B cell (primary cell): ENCODE measurements at places on chromosomes 1 and 21.

- no peak for DNase-seq
Measured at GRCh38 chr1:228996281-228996680, 261.0 kb downstream of the RHOU start.

DNA sequence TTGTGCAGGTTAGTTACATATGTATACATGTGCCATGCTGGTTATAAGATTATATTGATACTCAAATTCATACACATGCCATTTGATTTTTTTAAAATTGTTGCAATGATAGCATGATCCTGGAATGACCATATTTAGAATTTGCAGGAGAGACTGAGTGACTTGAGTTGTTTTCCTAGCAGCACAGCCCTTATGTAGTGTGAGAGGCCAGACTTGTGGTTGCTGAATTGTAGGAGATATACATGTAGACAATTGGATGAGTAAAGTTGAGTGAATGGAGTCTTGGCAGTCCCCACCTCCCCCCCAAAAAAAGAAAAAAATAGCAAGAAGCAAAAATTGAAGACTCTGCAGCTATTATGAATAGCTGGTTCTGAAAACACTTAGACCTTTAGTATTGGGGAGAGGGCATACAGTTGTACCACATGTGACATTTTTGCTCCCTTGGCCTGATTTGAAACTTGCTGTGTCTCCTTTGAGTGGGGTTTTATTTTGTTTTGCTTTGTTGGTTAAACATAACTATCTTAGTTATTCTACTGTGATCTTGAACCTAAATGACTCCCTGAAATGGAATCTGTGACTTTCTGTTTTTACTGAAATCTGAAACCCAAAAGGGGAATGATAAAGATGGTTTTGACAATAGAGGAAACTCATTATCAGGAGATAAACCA is 280.3 kb downstream of the HMCN1 start:
- DNase-seq = no peak

DNA sequence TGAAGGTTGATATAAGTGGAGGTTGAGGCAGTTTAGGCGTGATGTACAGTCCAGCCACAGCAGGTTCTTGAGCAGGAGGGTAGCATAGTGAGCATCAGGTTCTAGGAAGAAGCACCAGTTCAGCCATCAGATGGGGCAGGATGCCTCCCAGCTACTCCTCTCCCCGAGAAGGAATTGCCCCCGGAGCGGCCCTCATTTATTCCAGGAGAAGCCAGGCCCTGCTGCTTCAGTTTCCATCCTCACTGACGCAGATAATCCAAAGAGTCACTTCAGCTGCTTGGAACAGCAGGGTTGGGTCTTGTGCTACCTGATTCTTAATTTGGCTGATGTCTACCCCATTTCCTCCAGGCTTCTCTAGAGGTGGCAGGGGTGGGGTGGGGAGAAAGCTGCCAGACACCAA is 54.7 kb downstream of the LACTBL1 start:
- no peak for DNase-seq

DNA sequence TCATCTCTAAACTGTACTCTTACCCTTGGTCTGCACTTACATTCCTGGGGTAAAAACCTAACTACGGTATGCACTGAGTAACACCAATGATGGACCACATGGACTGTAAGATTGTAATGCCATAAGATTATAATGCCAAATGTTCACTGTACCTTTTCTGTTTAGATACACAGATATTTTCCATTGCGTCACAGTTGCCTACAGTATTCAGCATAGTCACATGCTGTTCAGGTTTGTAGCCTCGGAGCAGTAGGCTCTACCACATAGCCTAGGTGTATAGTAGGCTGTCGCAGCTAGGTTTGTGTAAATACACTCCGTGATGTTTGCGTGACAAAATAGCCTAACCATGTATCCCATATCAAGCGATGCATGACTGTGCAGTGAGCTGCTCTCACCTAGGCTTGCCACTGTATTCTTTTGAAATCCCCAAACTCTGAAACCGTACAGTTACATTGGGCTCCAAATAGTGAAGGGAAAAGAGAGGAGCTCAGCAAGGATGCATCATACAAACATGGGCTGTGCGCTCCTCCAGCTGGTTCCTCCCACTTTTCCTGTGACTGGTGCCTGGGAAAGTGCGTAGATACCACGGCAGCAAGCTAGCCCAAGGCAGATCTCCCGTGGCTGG is 35.2 kb downstream of the CFAP57 start:
- DNase-seq = no peak

DNA sequence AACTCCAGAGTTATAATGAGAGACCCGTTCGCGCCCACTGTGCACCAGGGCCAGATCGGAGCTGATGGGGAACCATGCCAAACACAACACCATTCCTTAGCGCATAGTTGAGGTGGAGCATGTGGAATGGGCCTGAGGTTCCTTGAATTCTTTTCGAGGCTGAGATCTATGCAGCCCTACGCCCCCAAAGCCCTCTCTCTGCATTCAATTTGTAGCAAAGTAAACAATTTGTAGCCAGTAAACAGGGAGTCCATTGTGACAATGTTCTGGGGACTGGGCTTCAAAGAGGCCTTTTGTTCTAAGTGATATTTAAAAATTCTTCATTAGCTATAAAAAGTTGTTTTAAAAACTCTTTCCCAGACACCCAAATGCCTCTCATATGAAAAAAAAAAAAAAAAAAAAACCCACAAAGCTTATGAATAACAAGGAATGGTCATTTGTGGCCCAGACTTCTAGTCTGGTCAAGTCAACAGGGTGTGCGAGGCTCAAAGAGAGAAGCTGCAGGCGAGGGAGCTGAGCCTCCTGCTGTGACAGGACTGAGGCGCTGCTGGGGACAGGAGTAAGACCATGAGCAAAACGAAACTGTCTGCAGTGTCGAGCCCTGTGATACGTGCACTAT is 30.6 kb upstream of the KCNE2 start:
- no peak for DNase-seq

DNA sequence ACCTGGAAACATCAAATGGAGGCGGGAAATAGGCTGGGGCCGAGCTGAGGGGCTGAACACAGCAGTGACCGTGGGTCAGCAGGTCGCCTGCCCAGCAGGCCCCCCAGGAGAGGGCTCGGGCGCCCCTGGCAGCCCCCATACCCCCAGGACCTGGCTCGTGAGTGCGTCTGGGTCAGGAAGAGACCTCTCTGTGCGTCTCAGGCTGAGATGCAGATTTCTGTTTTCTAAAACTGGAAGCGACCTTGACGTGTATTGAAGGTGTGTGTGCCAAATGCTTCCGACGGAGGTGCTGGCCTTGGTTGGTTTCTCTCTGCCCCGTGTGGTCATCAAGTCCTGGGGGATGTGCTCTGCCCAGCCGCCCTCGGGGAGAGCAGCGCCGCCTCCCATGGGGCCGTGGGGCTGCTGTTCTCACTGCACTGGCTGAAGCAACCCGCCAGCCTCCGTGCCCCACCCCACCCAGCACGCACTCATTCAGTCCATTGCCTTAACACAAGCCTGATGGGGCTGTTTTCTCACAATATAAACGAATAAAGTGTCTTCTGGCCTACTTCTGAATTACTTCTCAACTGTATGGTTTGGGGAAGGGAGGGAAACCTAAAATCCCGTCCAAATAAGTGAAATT is 7.4 kb downstream of the PEX10 start:
- DNase-seq = no peak

DNA sequence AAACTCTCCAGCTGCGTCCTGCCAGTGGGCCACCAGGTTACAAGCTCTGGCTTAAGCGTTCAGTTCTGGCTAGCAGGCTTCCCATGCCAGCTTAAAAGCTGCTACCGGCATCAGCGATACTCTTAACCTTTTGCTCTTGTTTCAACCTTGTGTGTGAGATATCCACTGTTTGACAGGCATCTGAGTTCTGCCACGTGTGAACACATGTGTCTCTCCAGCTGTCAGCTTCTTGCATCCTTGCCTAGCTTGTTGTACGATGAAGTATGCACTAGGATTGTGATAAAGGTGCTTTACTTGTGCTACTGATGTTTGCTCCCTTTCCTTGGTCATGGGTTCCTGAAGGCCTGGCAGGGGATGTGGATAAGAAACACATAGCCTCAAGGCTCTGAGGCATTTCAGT is 201.6 kb downstream of the PRDM2 start:
- DNase-seq = no peak

DNA sequence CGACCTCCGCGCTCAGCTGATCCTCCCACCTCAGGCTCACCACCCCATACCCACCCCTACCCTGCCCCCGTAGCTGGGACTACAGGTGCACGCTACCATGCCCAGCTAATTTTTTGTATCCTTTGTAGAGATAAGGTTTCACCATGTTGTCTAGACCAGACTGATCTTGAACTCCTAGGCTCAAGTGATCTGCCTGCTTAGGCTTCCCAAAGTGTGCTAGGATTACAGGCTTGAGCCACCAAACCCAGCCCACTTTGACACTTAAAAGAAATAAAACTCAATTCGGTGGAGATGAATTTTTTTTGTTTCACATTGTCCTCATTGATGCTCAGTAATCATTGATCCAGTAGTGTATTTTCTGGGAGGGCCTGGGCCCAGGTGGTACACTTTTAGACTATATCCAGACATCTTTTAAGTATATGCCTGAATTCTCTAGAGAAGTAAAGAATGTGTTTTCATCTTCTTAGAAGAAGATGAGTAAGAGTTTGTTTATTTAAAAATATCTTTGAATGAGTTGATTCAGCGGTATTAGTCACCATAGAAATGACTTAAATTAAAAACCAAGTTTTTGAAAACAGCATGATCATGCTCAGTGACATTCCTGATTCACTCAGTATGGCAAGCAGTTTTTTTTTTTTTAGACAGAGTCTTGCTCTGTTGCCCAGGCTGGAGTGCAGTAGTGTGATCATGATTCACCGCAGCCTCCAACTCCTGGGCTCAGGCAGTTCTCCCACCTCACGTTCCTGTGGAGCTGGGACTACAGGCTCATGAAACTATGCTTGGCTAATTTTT is 57.8 kb downstream of the EPB41 start:
- no peak for DNase-seq

DNA sequence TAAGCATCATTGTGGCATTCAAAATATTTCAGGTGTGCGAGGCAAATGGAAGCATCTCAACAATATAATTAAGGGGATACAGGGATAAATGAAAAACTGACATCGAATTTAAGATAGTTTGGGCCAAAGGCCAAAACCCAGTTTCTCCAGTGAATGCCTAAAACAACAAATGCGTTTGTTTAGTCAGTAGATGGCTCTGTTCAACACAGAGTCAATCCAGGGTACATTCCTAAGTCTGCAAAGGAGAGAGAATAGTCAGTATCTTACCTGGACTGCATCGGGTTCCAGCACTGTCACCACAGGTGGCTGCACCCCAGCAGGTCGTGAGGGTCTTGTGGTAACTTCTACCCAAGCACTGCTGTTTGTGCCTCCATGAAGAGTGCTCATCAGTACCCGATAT is 321.1 kb downstream of the KCTD3 start:
- DNase-seq = no peak

DNA sequence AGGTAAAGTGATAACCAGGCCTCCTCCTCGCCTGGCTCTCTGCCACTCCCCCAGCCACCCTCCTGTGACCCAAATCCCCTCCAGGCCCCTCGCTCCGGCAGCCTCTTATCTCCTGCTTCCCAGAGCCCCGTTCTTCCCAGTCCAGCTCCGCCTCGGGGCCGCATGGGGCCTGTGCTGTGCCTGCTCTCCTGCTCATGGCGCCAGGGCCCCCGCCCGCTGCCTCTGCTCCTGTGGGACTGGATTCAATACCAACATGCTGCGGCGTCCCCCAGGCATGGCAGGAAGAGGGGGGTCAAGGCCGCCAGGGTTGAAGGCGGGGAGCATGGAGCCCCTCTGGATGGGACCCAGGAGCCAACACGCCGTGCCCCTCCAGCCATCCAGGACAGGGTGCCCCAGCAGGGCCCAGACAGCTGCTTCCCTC is 213.0 kb upstream of the VAMP3 start:
- no peak for DNase-seq

- DNase-seq = no peak
Measured at GRCh38 chr1:54267815-54268761, 68.1 kb downstream of the MRPL37 start.

- DNase-seq = no peak
Measured at GRCh38 chr1:153628638-153629342, 556 bp downstream of the S100A1 start.

- no peak for DNase-seq
Measured at GRCh38 chr1:17904290-17904689, 149.2 kb downstream of the ACTL8 start.

DNA sequence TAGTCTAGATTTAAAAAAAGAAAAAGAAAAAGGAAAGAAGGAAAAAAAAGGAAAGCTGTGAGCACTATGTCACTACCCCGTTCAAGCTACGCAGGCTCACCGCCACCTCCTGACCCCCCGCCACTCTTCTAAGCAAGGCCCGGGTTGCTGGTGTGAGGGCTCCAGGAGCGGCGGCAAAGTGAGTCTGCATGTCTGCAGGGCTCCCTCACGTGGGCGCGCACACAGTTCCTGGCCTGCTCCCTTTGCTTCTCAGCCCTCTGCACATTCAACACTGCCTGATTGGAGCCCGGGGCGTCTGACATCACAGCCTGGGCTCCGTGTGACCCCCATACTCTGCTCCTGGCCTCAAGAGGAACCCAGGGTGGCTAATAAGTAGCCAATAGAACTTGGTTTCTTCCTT is 81.4 kb upstream of the TLR5 start:
- DNase-seq = no peak

- DNase-seq = peak; percentile 77
Measured at GRCh38 chr1:17119076-17119772, at the start of gene PADI2. TSS of gene PADI2 (minus strand) at chr1:17119451. CDS start at chr1:17119371, 80 bp downstream.
